ENCODE measurements at places on chromosomes 2 and 18.

DNA sequence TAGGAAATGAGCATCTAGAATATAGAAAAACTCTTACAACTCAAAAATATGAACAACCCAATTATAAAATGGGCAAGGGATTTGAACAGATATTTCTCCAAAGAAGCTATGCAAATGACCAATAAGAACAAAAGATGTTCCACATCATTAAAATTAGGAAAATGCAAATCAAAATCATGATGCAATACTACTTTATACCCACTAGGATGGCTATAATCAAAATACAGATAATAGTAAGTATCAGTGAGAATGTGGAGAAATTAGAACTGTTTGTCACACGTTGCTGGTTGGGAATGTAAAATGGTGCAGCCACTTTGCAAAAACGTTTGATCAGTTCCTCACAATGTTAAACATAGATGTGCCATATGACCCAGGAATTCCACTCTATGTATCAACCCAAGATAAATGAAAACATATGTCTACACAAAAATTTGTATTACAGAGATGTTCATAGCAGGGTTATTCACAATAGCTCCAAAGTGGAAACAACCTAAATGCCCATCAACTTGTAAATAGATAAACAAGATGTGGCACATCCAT, 558.4 kb downstream of the SLC4A3 start:
- DNase-seq, result no peak

DNA sequence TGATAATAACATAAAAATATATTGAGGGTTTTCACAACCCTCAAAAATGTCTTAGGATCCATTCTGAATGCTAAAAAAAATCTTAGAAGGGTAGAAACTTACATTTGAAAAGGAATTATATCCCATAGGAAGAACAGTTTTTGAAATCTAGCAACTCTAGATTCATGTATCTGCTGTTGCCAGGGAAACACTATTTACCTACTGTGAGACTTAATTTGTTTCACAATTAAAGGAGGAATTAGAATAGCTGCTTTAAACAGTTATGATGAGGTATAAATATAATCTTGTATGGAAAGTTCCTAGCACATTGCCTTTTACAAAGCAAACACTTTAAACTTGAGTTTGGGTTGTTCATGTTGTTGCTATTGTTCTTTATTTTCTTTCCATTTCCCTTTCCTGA, 988.2 kb downstream of the SUCLG1 start:
- DNase-seq, result no peak

- DNase-seq, result no peak
These were observed 110.4 kb downstream of the ALK start for GRCh38 chr2:29810956-29811355.

GRCh38 chr2:98489971-98490962, 45.6 kb downstream of the INPP4A start:
- no peak for DNase-seq

DNA sequence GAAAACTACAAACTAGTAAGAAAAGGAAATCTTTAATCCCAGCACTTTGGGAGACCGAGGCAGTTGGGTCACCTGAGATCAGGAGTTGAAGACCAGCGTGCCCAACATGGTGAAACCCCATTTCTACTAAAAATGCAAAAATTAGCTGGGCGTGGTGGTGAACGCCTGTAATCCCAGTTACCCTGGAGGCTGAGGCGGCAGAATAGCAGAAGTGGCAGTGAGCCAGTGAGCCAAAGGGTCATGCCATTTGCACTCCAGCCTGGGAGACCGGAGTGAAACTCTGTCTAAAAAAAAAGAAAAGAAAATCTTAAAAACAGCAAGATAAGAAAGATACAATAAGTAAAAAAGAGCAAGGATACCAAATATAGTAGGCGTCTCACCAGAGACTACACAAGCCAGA, 502.9 kb upstream of the ID2 start:
- DNase-seq, result no peak

- DNase-seq, result no peak
These were observed 25.7 kb upstream of the FAM178B start for GRCh38 chr2:97011977-97012569.

Measured in stimulated activated CD4-positive, alpha-beta T cell treated with anti-CD3 and anti-CD28 coated beads, Interleukin-1b, Interleukin-23, amount 100 ng/mL, for 48 hours (primary cell).